ENCODE measurements at places on chromosomes 12 and 14.
A peak's percentile ranks its signal among the peaks of the same experiment; 100 is the strongest.

GRCh38 chr12:93567174-93567573, 5.3 kb upstream of the SOCS2 start:
- no peak for DNase-seq

- no peak for DNase-seq
Observed at GRCh38 chr14:101061411-101062064, 158.0 kb upstream of the RTL1 start.

DNA sequence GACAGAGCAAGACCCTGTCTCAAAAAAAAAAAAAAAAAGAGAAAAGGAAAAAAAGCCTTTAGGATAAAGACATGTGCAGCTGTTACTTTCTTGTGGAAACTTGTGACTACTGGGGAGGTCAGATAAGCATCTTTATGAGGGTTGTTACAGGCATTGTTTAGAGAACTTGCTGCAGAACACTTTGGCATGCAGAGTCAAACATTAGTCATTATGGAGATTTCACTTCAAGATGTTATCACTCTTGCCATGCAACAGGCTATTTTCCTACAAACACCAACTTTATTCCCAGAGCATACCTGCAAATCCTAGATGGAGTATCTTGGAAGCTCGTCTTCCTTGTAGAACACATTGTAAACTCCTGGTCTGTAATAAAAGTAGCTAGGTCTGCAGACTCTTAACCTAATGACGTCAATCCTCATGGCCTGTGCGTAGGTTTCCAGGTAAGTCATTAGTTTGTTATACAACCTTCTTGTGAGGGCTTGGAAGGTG, 36.3 kb upstream of the WDR89 start:
- no peak for DNase-seq

- no peak for DNase-seq
Observed at GRCh38 chr12:59084511-59085375, 164.4 kb upstream of the LRIG3 start.

- DNase-seq, result peak; percentile 7
Observed at GRCh38 chr12:8609061-8609570, 3.5 kb downstream of the AICDA start.

- DNase-seq, result no peak
Observed at GRCh38 chr14:65038966-65039365, 52.3 kb downstream of the FNTB start.

DNA sequence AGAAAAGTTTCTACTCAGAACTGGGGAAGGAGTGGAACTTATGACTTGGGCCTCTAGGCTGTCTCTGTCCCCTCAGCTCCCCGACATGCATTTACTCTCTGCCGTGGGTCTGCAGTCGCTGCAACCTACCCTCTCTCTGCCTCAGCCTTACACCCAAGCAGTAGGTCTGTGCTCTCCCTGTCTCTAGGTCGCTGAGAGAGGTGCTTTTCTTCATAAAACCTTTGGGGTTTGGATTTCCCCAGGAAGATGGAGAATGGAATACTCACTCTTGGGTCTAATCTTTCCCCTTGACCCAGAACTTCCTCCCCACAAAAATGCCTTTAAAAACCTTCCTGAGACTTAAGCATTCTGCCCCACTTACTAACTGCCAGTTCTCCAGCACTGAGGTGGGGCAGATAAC, 12.9 kb downstream of the GPR84 start:
- DNase-seq, result no peak

DNA sequence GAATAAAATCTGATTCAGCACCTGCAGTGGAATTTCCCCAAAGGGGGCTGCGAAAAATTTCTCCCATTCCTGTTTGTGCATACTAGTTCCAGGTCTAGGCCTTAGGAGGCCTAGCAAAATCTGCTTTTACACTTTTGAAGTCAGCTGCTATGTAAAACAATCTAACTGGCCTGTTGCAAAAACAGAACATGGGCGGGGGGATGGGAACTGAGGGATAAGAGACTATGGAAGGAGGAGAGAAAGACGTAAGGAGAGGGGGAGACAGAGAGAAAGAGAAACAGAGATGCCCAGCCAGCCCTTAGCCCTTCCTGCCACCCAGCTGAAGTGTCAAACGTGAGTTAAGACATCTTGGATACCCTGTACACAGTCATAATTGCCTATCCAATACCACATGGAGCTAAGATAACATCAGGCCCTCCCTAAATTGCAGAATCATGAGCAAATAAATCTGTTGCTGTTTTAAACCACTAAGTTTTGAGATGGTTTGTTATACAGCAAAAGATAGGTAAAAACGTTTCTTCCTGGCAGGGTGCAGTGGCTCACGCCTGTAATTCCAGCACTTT, 45.6 kb downstream of the SPTLC2 start:
- no peak for DNase-seq

DNA sequence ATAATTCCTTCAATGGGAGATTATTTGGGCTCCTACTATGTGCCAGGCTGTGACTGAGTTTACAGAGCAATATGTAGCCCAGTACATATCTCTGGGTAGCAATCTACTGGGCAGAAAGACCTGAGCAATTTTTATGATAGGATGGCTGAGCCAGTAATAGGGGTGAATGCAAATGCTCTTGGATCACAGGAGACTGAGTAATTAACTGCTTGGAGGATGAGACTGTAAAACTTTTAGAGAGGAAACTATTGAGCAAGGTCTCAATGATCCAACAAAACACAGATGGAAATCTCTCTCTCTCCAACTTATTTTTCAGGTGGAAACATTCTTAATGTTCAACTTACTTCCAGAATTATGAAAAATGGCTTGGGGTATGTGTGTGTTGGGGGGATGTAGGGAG, 402.2 kb downstream of the AEBP2 start:
- no peak for DNase-seq

DNA sequence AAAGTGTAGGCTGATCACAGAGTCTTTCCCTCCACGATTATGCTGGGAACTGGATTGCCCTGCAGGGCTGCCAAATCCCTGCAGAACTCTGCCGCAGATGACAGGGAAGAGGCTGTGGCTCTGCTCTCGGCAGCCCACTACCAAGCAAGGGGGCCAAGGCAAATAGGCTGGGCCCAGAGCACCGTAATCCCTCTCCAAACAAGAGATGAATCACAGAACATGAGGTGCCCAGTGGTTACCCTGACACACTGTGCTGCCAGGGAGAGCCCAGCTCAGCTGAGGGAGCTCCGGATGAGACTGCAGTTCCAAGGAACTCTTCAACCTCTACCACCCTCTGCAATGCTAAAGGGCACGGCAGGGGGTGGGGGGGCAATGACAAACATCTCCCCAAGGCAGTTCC, 33.9 kb downstream of the STON2 start:
- no peak for DNase-seq

DNA sequence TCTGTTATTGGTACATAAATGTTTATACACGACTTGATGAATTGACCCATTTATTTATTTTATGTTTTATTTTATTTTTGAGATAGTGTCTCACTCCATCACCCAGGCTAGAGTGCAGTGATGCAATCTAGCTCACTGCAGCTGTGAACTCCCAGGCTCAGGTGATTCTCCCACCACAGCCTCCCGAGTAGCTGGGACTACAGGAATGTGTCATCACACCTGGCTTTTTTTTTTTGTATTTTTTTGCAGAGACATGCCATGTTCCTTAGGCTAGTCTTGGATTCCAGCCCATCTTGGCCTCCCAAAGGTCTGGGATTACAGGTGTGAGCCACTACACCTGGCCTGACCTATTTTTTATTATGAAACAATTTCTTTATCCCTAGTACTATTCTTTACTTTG, 355.0 kb upstream of the PRICKLE1 start:
- no peak for DNase-seq

DNA sequence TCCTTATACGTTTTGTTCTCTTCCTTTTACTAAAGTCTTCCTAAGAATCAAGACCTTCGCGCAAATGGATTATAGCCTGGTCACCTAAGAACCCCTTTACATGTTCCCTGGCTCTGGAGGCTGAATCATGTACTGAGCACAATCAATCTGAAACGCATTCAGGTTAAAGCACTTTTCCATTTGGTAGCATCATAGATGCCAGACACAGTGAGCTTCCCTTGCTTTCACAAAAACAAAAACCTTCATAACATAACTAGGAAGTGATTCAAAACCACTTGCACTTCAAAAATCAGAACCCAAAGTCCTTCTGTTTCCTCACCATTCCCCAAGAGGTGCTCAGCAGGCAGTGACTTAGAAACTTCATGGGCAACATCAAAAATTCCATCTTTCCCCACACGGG, 105.4 kb downstream of the CRACR2A start:
- DNase-seq, result no peak

DNA sequence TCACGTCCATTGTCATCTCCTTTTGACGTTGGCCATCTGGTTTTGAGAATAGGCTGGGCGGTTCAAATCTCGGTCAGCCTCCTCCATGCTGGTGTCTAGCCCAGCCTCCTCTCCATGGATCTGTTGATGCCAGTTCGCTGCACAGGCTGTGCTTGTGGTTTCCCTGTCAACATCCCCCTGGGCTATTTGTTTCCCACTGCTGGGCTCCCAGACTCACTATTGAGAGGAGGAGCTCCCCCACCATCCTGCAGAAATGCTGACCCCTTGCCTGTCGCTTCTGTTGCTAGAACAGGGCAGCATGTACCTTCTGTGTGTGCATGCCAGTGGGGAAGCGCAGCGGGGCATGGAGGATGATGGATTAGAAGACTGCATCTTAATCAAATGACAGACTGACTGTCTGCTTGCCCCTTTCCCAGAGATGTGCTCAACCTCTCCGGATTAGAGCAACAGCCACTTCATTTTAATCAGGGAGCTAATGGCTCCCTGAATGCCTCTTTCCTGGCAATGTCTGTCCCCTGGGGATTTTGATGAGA, 170.5 kb downstream of the TSPAN9 start:
- DNase-seq, result peak; percentile 71

GRCh38 chr12:104187446-104188155, 28.0 kb upstream of the TXNRD1 start:
- no peak for DNase-seq

- no peak for DNase-seq
Observed at GRCh38 chr12:12812174-12812573, 972 bp upstream of the DDX47 start.

DNA sequence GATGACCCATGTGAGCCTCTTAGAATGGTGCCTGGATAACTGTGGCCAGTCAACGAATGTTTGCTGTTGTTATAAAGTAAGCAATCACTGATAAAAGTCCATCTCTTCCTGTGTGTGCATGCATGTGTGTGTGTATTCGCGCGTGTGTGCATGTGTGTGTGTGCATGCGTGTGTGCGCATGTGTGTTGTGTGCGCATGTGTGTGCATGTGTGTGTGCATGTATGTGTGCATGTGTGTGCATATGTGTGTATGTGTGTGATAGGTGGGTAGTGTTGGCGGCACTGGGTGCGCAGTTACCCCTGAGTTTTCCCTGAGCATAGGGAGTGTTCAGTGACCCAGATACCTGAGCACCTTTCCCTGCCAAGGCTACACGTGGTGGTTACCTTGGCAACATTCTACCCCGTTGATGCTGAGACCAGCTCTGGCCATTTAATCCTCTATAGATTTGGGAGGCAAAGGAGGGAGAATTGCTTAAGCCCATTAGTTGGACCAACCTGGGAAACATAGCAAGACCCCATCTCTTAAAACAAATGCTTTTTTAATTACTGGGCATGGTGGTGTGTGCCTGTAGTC, 137.8 kb downstream of the SLC15A4 start:
- DNase-seq, result no peak

- peak; percentile 65 for DNase-seq
Observed at GRCh38 chr14:92690171-92691011, 58.0 kb downstream of the LGMN start.

DNA sequence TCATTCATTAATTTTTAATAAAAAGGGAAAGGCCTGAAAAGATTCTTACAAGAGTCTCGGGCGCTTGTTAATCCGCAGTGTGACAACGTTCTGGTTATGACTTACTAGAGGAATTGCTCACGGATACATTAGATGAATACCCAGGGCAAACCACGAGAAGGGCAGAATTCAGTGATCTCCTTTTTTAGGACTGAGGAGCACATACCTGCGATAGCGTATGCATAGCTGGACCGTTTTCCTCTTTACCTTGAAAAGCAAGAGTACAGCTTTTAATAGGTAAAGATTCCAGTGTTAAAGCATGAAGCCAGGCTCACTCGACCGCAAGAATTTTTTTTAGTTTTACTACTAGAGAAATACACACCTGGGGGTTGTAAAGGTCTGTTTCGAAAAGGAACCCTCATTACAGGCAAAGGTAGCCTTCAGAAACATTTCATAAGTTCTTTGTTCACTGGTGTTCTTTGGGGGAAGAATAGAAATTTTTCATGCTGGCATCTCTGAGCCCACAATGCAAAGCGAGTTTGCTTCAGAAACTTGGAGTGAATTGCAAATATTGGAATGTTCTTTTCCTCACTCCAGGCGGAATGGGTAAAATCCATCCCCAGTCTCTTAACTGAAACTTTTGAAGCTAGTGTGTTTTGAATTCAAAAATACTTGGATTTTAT, 953 bp downstream of the MAPK1IP1L start:
- DNase-seq, result no peak

- DNase-seq, result no peak
Observed at GRCh38 chr12:59396519-59396918, 199.3 kb upstream of the SLC16A7 start.

DNA sequence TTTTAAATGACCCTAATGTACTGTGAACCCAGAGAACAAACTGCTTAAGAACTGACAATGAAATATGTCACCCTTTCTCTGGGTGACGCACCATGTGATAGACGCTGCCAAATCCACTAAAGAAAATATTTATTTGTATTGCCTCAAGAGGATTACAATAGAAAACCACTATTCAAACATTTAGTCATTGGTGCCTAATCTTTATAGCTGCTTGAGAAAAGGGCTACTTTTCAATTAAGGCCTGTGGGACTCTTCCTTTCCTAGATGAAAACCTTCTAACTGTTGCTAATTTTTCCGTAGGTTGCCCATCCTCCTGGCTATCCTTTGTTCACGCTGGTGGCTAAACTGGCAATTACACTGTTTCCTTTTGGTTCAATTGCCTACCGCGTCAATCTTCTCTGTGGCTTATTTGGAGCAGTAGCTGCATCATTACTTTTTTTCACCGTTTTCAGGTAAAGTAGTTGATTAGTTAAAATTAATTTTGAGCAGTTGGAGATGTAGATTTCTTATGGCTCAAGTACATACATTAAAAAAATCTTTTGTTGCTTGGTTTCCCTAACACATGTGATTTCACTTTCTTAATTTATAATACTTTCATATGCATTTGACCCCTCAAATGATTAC, 6.0 kb downstream of the TMEM260 start:
- DNase-seq, result peak; percentile 36

DNA sequence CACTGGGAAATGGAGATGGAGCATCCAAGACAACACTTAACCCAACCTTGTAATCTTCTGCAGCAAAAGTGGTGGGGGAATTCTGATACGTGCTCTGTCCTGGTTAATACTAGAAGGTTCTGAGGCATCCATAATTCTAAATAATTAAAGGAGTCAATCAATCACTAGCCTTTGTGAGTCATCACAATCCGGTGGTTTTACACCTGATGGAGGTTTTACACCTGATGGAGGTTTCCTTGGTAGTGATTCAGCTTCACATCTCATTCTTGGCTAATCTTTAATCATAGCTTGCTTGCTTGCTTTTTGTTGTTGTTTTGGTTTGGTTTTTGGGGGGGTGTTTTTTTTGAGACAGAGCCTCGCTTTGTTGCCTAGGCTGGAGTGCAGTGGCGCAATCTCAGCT, 343.4 kb downstream of the DPF3 start:
- DNase-seq, result no peak

Data from NCI-H1436 (cell line).